ENCODE measurements at places on chromosomes 6 and 20.

DNA sequence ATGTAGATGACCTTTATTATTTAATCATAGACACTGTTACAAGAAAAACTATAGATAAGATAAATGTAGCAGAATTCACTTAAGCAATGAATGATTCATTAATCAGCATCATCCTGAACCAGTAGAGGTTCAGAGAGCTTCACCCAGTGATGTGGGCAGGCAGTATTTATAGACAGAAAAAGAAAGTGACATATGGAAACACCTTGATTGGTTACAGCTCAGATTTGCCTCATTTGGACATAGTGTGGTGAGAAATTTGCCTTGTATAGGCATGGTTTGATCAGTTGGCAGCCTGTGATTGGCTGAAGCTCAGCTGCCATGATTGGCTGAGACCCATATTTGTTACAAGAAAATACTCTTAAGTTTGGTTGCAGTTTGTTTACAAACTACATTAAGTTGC, 4.6 kb downstream of the C6orf58 start:
- DNase-seq, result no peak

DNA sequence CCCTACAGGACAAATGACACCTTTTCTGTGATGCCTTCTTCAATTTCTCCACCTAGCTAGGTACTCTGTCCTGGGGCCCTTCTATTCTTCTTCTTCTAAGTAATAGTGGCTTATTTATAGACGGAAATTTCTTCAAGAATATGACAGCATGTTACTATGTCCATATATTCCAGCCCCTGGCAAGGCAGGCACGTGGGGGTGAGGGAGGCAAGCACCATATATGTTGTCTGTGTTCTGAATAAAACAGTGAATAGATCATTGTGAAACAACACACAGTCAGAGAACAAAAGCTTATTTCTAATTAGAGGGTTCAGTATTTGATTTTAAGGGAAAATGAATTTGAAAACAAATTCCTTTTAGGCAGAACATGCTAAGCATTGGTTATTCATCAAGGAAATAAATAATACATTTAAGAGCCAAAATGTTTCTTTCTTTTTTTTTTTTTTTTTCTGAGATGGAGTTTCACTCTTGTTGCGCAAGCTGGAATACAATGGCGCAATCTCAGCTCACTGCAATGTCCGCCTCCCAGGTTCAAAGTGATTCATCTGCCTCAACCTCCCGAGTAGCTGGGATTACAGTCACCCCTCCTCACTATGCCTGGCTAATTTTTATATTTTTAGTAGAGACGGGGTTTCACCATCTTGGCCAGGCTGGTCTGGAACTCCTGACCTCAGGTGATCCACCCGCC, 6.2 kb downstream of the HEBP2 start:
- DNase-seq, result no peak

DNA sequence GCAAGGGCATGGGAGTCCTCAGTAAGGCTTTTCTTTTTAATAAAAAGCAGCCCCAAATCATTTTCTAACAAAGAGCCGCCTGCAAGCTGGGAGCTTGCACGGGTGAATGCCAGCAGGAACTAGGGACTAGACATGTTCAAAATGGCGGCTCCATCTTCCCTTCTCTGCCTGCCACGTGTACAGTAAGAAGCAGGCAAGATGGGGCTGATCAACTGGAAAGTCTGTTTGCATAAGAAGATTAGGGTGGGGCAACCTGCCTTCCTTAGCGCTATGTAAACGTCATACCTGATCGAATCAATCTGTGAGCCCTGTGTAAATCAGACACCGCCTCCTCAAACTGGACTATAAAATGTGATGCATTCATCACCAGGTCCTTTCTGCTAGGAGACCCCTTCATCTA, 299.4 kb upstream of the SOX4 start:
- no peak for DNase-seq

DNA sequence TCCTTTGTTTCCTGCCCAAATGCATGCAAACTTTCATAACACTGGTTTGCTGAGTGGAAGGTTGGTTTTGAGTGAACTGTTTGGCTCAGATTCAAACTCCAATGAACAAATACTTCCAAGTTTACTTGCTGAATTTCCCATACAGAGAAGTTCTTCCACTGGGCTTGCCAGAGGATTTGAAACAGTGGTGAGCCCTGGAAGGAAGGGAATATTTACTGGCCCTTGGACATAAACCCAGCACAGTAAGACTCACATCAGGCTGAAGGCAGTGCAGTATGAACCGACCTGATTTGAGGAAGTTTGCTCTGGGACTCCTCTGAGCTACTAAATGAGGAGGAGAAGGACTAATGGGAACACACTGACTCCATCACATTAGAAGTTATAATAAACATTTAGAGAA, 3.8 kb downstream of the TRAF3IP2 start:
- no peak for DNase-seq

DNA sequence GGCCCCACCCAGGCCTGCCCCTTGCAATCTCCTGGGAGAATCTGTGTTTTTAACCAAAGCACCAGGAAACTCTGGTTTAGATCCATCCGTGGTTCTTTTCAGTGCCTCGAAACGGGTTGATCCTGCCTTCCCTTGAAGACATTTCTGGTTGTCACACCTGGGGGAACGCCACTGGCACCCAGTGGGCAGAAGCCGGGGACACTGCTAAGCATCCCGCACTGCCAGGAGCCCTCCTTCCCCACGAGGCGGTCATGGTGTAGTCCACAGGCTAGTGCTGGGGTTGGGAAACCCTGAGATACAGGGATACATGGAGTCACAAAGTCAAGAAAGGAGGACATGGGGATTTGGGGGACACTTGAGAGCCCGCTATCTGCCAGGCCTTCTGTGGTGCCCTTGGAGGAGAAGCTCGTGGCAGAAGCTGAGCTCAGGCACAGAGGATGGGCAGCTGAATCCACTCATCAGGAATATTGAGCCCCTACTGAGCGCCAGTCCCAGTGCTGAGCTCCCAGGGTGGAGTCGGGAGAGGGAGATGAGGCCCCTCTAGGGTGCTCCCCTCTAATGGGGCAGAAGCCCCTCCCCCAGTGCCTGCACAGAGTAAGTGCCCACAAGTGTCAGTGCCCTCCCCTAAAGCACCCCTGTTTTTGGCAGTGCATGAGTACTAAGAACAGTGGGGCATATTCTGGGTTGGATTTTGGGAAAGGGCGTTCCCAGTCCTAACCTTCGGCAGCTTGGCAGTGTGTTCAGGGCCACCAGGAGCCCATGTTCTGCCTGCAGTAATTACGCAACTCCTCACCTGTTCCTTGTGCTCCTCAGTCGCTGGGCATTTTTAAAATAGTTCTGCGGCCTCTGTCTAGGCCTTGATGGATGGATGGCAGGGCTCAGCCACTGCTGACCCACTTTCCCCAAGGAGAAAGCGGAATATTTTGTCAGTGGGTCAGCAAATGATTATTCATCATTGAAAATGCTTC, 25.6 kb upstream of the PHACTR3 start:
- no peak for DNase-seq

- DNase-seq, result no peak
Measured at GRCh38 chr6:162090734-162091133, 636.8 kb downstream of the PRKN start.

DNA sequence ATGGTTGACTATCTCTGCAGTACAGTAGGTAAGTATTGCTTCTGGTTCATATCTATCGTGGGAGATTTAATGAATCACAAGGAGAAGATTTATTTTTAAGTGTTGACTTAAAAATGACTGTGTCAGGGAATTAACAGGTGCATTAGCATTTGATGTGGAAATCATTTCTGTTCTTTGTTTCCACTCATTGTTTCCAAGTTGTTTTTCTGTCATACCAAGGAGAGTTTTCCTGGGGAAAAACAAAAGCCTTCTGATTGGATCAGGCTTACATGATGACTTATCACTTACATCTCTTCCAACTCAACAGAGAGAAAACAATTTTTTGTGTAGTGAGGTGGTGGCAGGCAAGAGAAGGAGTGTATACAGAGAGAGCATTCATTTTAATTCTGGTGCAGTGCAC, 686.4 kb downstream of the HTR1B start:
- no peak for DNase-seq

DNA sequence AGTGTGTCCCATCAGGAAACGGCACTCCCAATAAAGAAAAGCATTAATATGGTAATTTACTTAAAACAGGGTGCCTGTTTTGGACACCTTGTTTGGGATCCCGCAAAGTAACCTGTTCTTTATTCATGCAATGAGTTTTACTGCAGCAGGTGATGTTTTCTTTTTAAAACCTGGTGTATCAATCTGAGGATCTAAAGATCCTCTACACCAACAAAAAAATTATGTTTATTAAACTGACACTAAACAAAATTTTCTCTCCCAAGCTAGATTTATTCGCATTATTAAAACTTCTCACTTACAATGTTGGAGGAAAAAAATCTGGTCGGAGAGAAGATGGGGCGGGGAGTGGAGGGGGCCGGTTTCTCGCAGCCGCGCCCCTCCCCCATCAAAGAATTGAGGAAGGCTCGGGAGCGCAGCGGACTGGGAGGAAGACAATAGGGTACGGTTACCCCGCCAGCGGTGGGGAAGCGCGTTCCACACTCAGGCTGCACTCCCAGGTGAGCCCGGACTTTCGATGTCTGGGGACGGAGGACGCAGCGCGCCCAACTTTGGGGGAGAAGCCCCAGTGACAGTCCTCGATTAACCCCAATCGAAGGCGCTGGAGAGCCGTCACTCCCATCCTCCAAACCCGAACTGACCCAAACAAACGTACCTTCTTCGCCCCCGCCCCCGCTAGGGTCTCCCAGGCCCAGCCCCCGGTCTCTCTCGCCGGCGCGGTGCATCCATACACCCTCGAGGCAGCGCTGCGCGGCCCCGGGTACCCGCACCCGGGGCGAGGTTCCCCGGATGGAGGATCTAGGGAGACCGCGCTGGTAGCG, 1.3 kb downstream of the CD24 start:
- DNase-seq, result no peak

GRCh38 chr6:19902201-19902600, 65.0 kb downstream of the ID4 start:
- no peak for DNase-seq
